ENCODE measurements at places on chromosomes 11 and 22.

GRCh38 chr22:44276706-44277356 lies 35.9 kb downstream of the SHISAL1 start:
- no peak for DNase-seq

DNA sequence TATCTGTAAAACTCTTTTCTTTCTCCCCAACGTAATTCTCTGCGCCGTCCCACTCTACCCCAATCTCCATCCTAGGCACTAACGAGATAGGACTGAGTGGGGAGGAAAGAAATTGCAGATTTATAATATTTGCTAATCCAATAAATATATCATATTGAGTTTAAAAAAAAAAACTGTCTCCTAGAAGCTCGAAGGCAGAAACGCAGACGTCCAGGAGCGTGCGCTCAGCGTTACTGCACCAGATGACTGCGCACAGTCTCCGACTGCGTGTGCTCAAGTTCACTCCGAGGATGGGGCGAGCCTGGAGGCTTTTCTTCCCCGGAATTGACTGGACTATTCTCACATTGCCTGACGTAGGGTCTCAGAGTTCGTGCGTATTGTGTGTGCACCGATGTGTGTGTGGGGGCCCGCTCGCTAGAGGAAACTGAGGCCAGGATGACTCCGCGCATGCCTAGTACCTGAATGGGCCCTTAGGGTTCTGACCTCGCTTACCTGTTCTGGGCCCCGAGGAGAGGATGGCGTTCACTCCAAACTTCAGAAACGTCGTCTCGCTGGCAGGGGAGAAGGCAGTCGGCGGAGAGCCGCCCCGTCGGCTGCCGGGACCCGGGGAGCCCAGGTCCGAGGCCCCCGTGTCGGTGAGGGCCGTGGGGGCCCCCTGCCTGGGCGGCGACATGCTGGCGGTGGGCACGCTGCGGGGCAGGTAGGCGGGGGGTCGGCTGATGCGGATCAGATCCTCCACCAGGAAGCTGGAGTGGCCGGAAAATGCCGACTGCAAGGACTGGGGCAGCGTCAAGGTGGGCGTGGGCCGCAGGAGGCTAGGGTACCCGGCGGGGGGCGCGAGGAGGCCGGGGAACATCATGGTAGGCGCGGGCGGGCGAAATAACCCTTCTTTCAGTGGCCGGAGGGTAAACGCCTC lies 551 bp downstream of the DBX1 start:
- no peak for DNase-seq

GRCh38 chr11:120880498-120881175 lies 143.3 kb upstream of the TBCEL start:
- no peak for DNase-seq

- no peak for DNase-seq
Observed at GRCh38 chr11:118087931-118088330, 1.2 kb upstream of the SMIM35 start.

DNA sequence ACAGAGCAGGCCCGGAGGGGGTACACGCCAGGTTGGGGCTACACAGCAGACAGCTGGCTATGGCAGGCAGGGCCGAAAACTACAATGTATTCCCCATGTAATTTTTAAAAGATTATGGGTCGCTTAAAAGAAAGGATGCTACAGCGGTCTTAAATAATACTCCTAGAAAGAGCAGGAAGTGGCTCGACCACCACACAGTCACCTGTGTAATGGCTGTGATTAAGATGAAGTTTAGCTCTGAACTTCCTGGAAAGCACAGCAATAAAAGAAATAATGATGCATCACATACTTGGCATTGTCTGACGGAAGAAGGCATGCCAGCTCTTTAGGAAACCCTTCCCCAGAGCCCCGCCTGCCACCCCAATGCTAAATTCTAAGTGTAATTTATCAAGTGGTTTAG lies 32.6 kb downstream of the WNT11 start:
- no peak for DNase-seq

- DNase-seq, result no peak
Observed at GRCh38 chr22:38799265-38800002, 5.5 kb upstream of the DNAL4 start.

- DNase-seq, result no peak
Observed at GRCh38 chr11:110490886-110491285, 61.1 kb downstream of the FDX1 start.

GRCh38 chr11:47327025-47327424 lies 25.5 kb downstream of the MYBPC3 start:
- DNase-seq, result no peak

- peak; percentile 61 for DNase-seq
Observed at GRCh38 chr11:68120273-68121066, 718 bp downstream of the CHKA start.

DNA sequence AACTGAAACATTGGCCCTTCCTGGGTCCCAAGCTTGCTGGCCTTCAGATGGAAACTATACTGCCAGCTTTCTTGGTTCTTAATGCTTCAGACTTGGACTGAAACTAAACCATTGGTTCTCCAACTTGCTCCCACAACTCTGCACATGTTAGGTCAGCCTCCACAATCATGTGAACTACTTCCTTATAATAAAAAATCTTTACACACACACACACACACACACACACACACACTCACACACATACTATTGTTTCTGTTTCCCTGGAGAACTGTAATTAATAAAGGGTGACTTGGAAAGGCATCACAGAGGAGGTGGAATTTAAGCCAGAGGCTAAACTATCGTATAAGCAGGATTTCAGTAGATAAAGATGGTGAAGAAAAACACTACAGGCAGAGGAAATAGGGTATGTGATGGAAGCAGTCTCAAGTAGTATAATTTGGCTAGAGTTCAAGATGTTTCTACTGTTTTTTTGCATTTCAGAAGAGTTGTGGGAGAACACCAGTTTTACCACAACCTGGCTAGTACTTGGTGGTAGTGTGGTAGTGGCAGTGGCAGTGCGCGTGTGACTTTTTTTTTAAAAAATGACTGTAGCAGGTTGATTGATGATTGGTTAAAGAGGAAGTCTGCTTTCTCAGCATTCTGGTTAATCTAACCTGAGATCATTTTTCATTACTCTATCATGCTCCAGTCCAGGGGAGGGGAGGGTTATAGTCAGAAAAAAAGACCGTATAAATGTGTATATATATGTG lies 70.1 kb downstream of the PDE3B start:
- peak; percentile 44 for DNase-seq

DNA sequence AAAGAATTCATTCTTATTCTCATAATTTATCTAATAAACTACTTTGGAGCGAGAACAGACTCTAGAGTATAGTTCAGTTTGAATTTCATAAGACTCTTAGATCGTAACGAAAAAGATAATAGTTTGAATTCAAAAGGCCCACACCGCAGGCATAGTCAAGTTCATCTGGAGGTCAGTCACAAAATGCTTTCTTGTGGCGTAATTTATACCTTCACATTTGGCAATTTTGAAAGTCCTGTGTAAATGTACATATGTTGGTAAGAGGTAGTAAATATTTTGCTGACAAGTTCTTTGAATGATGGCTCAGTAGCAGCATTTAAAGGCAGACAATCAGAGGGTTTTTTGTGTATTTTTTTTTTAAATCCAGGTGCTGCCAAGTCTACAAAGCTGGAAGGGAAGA lies 88.1 kb downstream of the TEAD1 start:
- no peak for DNase-seq

DNA sequence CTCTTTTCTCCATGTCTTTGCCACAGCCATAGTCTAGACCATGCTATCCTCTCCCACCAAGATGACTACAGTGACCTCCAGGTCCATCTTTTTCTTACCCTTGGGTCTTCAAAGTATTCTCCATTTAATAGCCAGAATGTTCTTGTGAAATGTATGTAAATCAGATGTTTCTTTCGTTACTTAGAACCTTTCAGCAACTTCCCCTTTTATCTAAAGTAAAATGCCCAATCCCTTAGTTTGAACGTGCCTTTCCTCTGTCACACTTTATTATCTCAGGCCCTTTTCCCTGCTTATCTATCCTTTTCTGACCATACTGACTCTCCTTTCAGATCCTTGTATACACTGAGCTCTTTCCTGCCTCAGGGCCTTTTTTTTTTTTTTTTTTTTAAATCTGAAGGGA lies 17.9 kb downstream of the RBM4B start:
- no peak for DNase-seq

DNA sequence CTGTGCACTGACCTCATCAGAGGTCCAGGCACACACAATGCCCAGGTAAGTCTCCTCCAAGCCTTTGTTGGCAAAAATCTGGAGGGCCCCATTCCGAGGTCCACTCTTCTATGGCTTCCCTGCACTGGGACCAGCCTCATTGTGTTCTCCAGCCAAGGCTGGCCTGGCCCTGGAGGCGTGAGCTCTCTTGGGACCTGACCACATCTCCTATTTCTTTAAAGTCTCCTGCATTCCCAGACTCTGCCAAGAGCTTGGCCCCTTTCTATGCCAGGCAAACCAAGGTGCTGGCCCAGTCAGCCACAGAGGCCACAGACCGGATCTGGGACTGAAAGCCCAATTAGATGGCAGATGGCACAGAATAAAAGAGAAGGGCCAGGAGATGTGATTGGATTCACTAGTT lies 55.1 kb downstream of the C11orf58 start:
- DNase-seq, result no peak

DNA sequence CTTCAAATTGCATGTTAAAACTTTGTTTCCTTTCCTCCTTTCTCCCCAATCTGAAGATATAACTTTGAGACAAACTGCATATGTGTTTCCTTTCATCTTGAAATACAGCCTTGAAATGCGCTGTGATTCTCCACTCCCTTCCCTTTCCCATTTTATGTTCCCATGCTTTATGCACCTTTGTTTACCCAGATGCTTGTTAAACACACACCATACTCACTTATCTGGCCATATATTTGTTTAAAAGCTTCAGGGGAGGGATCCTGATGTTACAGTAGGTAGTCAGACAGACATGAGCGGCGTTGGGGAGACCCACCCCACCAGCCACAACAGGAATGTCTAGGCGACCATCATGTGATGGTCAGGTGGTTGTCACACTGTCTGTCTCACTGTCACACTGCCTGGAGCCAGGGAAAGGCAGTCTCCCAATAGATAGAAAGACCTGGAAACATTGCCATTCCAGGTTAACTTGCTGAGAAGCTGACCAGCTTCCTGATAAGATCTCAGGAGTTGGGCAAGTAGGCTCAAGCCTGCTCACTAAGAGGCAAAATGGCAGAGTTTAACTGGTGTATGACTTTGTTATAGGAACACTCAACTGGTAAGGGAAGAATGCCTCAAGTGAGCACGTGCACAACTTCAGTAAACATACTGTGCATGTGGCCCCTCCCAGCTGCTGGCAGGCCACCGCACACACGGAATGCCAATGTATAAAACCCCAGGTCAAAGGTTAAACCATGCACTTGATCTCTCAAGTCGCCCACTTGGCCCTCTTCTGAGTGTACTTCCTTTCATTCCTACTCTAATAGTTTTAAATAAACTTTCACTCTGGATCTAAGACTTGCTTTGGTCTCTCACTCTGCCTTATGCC lies 23.5 kb upstream of the MSANTD2 start:
- DNase-seq, result no peak

GRCh38 chr11:133343951-133344350 lies 188.3 kb downstream of the OPCML start:
- DNase-seq, result no peak

- no peak for DNase-seq
Observed at GRCh38 chr11:26715133-26715532, 6.7 kb downstream of the SLC5A12 start.

- DNase-seq, result no peak
Observed at GRCh38 chr11:93072229-93072914, 102.9 kb downstream of the MTNR1B start.

DNA sequence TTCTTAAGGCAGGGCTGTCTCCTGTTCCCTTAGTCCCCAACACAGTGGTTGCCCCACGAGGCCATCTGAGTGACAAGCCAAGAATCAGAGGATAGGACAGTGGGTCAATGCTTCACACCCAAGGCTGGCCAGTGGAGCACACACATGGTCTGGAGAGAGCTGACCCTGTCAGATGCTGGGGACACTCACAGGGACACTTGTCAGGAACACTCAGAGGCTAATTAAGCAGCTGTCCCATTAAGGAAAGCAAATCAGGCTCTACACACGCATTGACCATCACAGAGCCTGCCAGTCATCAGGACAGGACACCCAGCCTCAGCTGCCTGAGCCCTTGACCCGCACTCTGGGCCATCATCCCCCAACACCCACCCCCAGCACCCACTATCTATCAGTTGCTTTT lies 18.2 kb downstream of the GDPD5 start:
- no peak for DNase-seq

GRCh38 chr11:87141980-87142514 lies 104.3 kb downstream of the TMEM135 start:
- no peak for DNase-seq

GRCh38 chr11:123330071-123330470 lies 100.0 kb upstream of the GRAMD1B start:
- DNase-seq, result no peak

DNA sequence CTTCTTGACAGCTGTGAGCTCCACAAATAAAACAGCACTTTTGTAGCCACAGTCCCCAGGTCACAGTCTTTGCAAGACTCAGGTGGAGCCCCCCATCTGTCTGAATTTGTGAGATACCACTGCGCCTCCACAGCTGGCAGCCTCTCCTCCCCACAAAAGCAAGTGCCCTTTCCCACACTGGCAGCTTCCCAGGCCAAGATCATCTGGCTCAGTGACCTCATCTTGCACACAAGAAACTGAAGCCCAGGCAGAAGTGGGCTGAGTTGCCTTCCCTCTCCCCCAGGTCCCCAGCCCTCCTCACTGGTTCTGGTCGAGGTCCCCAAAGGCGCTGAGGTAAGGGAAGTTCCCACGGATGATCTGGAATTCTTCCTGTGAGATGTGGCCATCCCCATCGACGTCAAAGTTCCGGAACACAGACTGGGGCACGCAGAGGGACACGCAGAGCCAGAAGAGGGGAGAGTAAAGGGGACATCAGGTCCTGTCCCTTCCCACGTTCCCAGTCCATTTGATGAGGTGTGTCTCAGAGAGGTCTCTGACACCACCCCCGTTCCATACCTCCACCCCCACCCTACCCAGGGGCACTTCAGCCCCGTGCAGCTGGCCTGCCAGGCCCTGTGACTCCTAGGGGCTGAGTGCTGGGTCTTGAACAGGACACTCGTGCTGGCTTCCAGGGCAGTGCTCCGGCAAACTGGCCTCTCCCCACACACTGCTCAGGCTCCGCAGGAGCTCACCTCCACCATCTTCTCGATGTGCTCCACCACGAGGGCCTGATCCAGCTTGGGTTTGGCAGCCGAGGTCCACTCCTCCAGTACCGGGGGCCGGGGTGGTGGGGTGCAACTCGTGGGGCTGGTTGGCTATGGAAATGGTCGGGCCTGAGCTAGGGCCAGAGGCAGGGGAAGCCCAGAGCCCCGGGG lies 8.9 kb downstream of the RASGRP2 start:
- no peak for DNase-seq

DNA sequence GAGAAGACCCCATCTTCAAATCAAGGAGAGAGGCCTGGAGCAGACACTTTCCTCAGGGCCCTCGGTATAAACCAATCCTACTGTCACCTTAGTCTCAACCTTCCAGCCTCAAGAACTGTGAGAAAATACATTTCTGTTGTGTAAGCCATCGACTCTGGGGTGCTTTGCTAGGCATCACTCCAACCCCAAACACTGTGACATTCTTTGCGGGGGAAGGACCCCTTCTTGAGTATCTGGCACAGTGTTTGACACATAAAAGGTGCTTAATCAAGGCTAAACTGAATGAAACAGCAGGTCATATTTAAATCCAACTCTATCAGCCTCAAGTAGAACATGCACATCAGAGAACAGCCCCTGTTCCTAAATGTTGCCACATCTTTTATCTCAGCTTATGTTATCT lies 558.1 kb downstream of the INSC start:
- DNase-seq, result no peak

Data from CD4-positive, alpha-beta T cell treated with Interleukin-17A for 4 hours (primary cell).